ENCODE measurements at places on chromosomes 7 and 10.

DNA sequence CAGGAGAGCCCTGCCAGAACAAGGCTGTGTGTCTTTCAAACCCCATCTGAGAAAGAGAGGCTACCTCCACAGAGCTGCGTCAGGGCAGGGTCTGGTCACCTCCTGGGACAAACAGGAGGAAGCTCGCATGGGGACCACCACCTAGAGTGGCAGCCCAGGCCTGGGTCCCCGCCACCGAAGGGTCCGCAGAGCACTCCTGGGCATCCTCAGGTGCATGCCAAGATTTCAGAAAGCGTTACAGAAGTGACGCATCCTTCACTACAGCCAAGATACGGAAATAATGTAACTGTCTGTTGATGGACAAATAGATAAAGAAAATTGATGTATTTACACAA, 42.6 kb downstream of the GSDME start:
- no peak for DNase-seq

DNA sequence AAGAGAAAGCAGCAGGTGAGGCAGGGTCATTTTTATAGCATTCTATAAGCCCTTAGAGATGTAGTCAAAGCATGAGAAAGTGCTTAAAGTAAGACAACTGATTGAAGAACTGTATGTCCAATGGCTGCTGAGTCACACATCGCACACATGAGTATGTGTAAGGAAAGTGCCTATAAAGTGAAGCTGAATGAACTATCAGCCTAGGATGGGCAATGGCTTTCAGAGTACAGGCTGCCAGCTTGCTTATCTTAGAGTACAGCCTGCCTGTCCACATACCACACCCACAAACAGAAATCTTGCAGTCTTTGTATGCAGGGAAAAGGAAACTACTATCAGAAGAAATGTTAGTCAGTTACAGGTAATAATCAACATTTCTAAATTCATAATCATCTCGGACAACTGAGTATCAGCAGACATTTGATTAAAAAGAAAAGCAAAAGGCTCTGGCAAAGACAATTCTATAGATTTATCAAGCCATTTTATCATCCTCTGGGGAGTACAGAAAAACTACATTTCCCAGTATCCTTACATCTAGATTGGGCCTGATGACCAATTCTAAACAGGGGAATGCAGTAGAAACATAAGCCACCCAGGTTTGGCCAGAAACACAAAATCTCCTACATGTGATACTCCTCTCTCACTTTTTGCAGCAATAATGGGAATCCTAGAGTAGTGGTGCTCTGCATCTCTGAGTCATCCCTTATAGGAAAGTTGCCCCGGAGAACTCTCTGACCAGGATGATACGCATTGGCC, 16.2 kb upstream of the EPHB6 start:
- no peak for DNase-seq

GRCh38 chr10:1150638-1150955, 94.4 kb downstream of the WDR37 start:
- DNase-seq = no peak

DNA sequence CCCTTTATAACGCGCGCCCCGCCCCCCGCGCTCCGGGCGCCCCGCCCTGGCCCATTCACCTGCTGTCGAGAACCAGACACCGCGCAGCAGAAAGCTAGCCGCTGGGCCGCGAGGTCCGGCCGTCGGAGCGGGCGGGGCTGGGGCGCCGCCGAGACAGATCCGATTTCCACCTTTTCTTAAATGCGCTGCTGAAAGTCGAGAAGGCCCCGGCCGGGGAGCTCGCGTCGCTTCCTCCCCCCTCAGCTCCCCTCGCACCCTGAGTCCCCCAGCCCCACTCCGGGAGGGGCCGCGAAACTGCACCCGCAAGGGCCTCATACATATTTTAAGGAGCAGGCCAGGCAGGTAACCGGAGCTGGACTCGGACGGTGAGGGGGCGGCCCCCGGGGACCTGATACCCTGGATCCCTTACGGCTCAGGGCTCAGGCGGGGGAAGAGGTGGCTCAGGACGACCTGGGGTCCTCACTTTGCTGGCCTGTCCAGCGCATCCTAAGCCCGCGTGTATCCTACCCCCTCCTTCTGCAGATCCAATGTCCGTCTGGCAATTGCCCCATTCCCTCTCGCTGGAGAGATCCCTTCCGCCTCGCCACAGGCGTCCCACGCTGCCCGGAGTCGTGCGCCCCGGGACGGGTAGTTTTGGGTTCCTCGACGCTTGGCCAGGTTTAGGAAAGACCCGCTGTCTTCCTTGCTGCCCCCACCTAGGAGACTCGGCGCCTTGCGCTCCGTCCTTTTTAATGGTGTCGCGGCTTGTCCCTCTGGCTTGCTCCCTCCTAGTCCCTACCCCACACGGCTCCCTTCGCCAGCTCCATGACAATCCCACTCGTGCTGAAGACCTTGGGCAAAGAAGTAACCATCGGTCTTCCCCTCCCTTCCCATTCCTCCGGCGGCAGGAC, 170.6 kb downstream of the UBE2H start:
- DNase-seq = peak; percentile 86

DNA sequence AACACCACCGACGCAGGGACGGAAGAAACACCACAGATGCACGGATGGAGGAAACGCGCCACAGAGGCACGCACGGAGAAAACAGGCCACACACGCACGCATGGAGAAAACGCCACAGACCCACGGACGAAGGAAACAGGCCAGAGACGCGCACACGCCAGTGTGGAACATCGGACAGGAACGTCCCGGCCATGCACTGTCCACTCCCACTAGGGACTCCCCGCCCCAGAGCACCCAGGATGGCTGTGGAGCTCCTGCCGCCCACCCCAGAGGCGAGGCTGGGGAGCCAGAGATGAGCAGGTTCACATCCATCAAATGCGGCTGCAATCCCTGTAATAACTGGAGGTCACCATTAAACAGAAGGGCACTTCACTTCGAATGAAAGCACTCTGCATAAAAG, 17.3 kb downstream of the DIP2C start:
- DNase-seq = no peak

DNA sequence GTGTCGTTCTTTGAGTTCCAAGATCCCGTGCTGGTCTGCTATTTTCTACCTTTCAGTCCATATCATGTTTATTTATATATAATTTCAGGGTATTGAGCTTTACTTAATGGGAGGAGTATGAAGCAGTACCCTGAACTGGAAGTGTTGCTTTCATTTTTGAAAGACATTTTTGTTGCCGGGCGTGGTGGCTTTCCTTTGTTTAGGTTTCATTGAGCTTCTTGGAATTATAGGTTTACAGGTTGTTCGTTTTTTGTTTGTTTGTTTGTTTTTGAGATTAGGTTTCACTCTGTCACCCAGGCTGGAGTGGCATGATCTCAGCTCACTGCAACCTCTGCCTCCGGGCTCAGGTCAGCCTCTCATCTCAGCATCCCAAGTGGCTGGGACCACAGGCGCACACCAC, 7.4 kb downstream of the ZNF487 start:
- DNase-seq = no peak

DNA sequence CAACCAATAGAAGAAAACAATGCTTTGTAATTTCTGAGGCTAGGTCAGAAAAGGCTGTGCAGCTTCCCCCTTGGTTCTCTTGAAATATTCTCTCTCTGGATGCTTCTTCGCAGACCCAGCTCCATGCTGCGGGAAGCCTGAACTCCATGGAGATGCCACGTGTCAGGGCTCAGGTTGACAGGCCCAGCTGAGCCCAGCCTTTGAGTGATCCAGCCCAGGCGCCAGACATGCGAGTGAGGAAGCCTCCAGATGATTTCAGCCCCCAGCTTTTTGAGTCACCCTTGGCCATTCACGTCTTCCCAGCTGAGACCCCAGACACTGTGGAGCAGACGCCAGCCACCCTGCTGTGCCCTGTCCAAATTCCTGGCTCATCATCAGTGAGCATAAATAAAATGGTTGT, 378.4 kb upstream of the NRP1 start:
- no peak for DNase-seq

DNA sequence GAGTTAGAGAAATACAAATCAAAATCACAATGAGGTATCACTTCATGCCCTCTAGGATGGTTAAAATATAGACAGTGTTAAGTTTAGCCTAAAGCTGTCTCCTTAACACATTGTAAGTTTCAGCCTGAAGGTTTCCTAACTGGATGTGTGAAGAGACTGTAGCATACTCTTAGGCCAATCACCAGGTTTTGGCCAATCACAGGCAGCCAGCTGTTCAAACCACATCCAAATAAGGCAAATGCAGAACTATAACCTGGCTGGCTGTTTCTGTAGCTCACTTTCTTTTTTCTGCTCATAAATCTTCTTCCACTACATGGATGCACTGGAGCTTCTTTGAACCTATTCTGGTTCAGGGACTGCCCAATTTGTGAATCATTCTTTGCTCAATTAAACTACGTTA, 19.7 kb downstream of the ESYT2 start:
- DNase-seq = no peak

- DNase-seq = no peak
These were observed 95.4 kb upstream of the PRR15 start for GRCh38 chr7:29468196-29468595.

- DNase-seq = no peak
These were observed 467.0 kb upstream of the POT1 start for GRCh38 chr7:125396466-125397151.

DNA sequence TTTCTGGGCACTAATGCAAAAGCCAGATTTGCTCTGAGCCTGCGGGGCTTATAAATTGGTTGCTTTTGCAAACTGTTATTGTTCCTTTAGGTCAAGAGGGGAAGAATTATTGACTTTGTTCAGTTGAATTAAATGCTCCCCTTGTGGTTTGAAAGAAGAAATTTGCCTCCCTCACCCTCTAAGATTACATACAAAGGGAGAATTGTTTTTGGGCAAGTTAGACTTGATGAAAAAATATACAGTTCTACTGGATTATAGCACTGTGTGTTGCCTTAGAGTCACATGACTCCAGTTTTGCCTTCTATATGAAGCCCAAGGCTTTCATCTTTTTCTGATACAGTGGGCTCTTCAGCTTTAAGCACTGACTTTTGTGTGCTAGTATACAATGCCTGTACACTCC, 1265.8 kb upstream of the LRRTM3 start:
- no peak for DNase-seq

- no peak for DNase-seq
These were observed 96.4 kb downstream of the HIPK2 start for GRCh38 chr7:139681463-139681755.

DNA sequence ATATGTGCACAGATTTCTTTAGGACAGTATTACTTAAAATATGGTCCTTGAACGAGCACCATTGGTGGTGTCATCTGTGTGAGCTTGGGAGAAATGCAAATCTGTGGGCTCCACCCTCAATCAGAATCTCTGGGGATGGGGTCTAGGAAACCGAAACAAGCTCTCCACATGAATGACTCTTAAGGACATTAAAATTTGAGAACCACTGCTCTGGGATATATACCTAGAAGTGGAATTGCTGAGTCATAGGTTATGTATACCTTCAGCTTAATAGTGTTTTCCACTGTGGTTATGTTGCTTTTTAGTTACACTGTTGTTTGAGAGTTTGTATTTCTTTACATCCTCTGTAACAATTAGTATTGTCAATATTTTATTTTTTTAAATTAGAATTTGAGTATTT, 24.0 kb downstream of the ZNRF2 start:
- DNase-seq = no peak

DNA sequence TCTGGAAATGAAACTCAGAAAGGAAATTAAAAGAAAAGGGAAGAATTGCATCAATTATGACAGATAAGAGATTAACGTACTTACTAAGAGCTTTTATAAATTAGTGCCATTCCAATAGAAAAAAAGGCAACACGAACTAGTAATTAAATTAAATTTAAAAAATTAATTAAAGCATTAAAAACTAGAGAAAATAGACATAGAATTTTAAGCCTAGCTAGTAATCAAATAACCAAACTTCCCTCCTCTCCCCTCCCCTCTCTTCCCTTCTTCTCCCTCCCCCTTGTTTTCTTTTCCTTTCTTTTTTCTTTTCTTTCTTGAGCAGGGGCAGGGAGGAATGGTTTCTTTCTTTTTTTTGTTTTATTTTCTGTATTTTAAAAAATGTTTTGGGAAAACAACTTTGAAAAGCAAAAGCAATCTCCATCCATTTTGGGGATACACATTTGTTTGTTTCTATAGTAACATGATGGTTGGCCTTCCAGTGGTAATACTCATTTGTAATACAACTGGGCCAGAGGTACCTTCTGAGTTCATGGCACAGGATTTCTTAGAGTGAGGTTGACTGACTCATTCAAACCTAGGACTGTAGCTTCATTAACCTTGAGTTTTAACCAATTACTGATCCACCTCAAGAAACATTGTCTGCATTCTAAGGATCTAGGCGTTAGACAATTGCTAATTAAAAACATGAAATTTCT, 132.6 kb downstream of the ST7 start:
- DNase-seq = no peak

DNA sequence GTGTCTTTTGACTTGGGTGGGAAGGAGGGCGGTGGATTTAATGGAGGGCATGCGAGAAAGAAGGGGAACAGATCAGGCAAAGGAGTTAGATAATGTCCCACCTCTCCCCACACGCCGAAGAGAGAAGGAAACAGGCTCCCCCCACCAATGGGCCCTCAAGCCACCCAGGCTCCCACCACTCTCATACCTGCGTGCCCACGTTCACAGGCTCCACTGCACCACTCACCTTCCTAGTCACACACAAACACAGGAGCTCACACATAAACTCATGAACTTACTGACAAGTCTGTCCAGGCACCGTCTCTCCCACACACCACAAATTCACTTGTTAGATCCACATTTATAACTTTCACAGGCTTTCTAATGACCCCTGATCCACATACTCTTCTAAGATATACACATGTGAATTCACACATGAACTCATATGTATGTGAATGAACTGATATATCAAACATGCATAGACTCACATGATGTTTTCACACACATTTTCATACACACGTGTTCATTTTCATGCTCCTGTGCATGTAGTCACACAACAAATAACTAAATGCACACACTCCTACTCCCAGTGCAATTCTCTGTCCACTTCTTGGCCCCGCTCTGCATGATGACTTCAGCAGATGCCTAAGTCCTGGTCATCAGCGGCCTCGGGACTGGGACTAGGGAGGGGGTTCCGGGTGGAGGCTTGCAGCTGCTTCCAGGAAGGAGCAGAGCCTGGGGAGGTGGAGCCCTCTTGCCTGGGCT, 1.5 kb downstream of the LZTS2 start:
- DNase-seq = no peak

GRCh38 chr7:129169686-129170440, 18.6 kb upstream of the SMO start:
- peak; percentile 30 for DNase-seq

GRCh38 chr10:70742537-70743429, 42.4 kb downstream of the TBATA start:
- no peak for DNase-seq

GRCh38 chr10:83603708-83604107, 535.6 kb upstream of the GHITM start:
- DNase-seq = no peak

GRCh38 chr7:139995017-139995915, 67.5 kb downstream of the PARP12 start:
- DNase-seq = no peak

DNA sequence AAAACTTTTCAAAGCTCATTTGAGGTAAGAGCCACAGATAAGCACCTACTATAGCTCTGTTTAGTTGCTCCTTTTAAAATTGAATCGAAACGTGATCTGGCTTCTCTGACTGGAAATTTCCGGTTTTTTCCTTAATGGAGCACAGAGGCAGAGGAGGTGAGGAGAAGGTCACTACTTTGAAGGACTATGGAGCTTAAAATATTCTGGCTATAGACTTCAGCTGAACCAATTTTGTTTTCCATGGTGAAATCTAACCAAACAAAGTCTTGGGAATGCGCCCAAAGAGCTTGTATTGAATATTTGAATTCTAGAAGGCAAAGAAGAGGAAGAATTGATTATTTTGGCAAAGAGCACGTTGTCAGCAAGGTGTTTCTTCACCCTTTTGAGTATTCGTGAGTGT, 711.1 kb downstream of the SUGCT start:
- DNase-seq = no peak

- no peak for DNase-seq
These were observed 74.1 kb downstream of the HIPK2 start for GRCh38 chr7:139703487-139704307.
